Activated naive CD4-positive, alpha-beta T cell treated with Interleukin-2 at 50 U/mL for 16 hours (primary cell): ENCODE measurements at places on chromosomes 7 and 10.

- DNase-seq, result no peak
These were observed 9.4 kb downstream of the MPP7 start for GRCh38 chr10:28293236-28294168.

DNA sequence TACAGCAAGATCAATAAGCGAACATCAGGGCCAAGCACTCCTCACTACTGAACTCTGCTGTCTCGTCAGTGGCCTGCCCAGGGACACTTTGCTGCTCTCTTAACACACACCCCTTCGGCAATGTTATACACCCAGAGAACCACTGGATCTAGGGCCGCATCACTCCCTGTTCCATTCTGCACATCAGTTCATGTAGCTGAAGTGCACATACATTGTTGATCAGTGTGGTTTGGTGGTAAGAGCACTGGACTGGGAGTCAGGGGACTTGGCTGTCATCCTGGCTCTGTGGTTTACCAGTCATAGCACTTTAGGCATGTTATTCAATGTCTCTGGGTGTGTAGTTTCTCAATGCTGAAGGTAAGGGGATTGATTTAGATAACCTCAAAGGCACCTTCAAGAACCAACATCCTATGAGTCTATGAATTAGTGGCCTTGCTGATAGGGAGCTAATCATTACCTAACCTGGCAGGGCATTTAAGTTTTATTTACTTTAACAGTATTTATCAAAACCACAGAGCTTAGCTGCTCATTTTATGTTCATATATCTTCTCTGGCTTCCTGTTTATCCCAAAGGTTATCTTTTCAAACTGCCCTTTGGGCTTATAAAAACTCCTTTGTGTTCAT, 24.8 kb downstream of the DUSP5 start:
- no peak for DNase-seq

GRCh38 chr7:154777023-154777422, 225.9 kb downstream of the PAXIP1 start:
- no peak for DNase-seq

DNA sequence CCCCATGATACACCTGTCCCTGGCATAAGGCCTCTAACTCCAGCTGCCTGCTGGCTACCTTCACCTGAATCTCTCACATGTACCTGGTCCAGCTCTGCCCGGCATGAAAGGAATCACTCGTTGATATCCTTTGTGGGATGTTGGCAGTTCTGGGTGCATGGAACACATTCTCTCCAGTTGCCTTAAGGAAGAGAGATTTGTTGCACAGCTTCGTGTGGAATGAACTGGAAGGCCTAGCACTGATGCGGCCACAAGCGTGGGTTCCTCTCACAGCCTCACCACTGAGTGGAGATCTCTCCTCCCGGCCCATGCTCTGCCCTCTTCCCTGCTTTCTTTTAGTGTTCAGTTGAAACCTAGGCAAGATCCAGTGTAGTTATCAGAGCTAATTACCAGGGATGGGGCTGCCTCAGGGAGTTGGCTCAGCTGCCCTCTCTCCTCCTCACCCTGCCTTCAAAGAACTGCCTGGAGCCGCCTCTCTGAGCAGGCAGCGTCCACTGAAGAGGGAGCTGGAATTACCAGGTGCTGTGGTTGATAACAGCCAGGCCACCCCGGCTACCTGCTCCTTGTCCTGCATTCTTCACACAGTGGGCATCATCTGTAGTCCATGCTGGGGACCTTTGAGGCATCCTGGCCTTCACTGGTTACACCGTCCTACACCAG, 194.3 kb downstream of the CCDC3 start:
- no peak for DNase-seq

DNA sequence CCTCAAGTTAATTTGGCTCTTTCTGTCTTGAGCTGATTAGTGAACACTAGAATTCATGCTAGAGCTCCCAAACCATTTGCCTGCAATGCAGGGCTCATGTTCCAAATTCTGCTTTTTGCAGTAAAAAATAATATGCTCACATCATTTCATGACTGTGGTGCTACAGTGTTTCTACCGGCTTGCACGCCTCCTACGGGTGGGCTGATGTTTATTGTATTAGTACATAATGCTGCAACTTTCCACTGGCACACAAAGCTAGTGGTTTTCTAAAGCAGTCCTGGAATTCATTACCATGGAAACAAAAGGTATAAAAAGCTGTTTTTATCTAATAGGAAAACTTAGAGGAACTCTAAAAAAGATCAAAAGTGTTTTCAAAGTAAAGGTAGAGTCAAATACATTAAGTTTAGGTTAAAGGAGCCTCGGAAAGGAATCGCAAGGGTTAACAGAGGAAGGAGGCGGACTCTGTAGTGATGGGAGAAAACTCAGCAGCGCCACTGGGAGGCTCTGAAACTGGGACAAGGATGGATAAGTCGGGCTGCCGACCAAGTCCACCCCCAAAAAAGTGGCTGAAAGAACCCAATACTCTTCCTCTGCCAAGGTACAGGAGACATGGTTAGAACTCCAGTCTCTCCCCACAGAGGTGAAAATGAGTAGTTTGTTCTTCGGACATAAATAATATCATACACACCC, 25.9 kb downstream of the GRM8 start:
- no peak for DNase-seq

GRCh38 chr7:1579481-1580421, 9.9 kb upstream of the PSMG3 start:
- DNase-seq, result peak; percentile 76

DNA sequence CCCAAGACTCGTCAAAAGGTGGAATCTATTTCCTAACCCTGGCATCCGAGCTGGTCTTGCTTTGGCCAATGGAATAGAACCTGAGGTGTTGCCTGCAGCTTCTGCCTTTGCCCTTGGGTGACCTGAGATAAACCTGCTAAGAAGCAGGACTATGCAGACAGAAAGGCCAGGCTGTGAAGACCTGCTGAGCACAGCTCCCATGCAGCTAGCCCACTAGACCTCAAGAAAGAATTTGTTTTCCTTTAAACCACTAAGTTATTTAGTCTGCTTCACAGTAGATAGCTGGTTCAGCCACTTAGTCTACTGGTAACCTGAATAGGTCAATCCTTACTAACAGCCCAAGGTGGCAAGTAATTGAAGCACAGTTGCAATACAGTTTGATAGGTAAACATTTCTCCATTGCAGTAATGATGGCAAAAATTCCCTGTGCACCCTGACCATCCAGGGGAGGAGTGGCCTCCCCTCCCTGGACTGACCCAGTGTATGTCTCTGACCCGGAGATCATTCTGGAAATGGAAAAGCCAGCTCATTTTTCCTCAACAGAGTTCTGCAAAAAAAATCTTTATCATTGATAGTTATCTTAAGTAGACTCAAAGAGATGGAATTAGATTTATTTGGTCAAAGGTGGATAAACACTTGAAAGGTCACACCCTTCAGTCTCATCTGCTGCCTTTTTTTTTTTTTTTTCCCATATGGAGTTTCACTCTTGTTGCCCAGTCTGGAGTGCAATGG, 20.0 kb downstream of the TNS3 start:
- DNase-seq, result no peak

DNA sequence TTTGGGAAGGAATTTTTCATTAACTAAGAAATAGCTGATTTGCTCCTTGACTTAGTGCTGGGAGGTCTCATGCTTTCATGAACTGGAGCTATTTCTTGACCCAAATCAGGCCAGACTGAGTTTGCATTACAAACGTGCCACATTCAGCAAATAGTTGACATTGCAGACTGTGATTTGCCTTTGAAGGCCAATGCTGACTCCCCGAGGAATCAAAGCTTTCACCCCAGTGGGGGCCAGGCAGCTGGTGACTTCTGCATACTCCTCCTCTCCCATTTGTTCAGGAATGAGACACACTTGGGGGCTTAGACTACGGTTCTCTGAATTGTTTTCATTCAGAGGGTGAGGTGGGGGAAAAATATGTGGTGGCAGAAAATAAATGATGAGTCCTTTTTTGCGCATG, 111.0 kb upstream of the JAZF1 start:
- no peak for DNase-seq

DNA sequence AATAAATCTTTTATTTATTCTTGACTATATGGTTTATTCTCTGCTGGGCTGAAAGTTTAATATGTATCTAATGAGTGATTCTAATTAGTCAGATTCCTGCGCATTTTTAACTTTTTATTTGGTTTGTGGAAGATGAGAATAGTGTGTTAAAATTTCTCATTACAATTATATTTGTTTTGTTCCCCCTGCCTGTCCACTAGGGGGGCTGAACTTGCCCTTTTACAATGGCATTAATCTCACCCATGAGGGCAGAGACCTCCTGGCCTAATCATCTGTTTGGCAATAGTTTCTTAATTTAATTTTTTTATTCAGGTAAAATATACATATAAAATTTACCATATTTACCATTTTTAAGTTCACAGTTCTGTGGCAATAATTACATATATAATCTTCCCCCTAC, 278.5 kb upstream of the NPY start:
- DNase-seq, result no peak

DNA sequence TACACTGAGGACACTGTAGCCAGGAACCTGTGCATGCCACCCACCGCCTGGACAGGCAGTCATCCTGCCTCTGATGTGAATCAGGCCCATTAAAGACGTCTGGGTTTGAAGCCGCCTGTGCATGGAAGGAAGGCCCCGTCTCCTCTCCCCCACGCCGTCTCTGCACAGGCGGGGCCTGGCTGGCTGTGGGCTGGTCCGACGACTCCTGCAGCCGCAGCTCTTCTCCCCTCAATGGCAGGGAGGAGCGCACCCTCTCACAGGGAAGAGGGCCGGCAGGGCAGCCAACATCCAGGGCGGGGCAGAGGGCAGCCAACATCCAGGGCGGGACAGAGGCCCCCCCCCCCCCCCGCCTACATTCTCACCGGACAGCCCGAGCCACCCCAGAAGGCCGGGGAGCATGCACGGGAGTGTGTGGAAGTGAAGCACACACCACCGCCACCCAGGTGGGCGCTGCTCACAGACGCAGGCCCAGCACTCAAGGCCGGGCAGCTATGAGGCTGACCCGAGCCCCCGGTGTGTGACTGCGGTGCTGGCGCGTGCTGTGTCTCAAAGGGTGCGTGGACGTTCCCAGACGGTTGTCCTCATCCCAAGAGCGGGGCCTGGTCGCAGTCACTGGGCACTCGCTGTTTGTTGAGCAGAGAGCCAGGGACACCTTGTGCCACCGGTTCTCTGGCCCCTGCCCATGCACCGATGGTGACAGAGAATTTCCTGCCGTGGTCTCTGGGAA, 19.1 kb downstream of the DPYSL4 start:
- DNase-seq, result no peak

GRCh38 chr10:118007773-118008172, 39.0 kb downstream of the RAB11FIP2 start:
- DNase-seq, result no peak

DNA sequence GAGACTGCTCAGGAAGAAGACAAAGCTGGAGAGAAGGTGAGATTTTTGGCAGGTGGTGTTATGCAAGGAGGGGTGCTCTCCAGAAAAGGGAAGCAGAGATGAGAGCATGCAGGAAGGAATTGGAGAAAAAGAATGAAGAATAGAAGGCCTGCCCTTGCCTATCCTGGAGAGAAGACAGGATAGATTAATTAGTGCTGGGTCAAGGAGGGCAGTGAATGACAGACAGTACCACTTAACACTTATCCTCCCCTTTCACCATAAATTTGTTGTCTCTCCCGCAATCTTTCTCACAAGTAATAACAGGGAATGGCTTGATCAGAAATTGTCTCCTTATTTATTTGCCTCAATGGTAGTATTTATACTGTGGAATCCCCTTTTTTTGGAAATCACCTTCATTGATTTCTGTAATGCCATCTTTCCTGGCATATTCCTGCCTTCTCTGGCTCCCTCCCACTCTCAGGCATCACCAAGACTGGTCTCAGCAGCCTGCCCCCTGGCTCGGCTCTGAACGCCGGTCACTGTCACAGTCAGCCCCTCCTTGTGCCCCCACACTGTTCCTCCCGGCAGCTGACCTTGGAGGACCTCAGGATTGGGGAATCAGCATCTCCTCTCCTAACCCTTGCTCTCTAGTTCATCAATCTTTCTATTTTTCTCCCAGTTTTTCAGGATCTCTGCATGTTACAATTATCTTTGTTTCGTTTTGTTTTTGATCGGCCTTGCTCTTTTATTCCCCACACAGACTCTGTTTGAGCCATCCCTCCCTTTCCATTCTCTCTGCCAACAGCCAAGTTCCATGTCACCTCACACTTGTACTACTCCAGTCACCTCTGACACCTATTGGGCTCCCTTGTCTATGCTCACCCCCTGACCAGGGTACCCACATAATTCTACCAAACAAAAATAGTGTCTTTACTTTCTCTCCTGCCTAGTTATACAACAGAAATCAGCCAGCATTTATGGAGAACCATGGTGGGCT, 294.2 kb downstream of the PLXDC2 start:
- DNase-seq, result no peak

DNA sequence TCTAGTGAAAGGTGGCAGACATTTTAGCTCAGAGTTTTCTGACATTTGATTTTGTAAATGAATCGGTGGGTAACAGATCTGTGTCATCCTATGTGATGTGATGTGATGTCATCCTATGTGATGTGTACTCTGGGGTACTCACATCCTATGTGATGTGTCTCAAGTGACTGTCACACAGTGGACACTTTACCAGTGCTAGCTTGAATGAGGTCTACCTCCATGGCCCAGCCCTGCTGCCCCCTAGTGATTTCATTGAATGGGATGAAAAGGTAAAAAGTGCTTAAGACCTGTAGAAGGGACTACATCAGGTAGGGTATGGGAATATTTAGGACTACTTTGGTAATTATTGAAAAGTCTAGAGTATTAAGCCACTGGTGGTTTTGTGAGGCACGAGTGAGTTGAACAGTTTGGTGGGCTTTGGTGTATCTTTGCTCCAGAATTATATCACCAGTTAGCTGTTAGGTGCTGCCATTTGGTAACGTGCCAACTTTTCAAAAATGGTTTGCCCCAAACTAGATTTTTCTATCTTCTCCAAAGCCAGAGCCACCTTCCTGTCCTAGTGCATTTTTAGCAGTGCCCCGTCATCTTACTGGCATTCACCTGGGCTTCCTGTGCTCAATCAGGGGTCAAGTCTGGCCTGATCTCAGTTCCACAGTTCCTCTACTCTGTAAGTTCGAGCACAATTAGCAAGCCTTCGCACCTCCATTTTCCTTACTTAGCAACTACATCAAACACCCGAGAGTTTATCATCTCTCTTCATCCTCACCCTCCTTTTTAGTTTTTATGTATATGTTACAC, 9.7 kb downstream of the EIF4H start:
- peak; percentile 28 for DNase-seq

DNA sequence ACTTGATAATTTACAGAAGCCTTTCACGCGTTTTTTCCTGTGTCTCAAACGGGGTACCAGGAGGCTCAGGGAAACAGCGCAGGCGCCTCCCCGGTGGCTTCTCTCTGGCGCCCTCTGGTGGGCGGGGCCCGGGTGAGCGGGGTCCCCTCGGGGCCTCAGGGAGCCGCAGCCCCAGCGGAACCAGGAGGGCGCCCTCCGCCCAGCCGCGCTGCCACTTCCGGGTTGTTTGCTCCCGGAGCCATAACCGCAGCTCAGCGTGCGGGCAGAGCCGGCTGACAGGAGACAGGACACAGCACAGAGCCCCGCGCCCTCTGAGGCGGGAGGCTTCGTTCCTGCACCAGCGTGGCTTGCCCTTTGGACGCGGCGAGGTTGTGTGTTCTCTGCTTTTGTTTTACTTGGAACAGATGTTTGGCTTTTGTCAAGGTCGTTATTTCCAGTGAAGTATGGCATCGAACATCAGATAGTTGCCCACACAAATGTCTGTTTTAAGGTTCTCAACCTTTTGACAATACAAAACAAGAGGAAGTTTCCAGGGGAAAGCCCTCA, 6.9 kb upstream of the CYP2E1 start:
- peak; percentile 93 for DNase-seq

GRCh38 chr10:14374745-14375445, 44.2 kb upstream of the FRMD4A start:
- no peak for DNase-seq
